Stimulated activated CD4-positive, alpha-beta T cell treated with anti-CD3 and anti-CD28 coated beads, Interleukin-12 subunit alpha, Interleukin-12 subunit beta, amount 100 ng/mL, for 4 hours (primary cell): ENCODE measurements at places on chromosomes 3 and 15.

DNA sequence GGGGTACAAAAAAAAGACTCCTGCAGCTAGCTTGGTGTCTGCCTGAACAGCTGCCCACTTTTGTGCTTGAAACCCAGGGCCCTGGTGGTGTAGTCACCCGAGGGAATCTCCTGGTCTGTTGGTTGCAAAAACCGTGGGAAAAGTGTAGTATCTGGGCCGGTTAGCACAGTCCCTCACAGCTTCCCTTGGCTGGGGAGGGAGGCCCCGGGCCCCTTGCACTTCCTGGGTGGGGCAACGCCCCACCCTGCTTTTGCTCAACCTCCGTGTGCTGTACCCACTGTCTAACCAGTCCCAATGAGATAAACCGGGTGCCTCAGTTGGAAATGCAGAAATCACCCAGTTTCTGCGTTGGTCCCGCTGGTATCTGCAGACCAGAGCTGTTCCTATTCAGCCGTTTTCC lies 211.7 kb upstream of the ZPLD1 start:
- DNase-seq: no peak

GRCh38 chr15:62644216-62644888 lies 398.2 kb upstream of the TPM1 start:
- no peak for DNase-seq

GRCh38 chr3:55904716-55905115 lies 417.6 kb upstream of the WNT5A start:
- DNase-seq: no peak

GRCh38 chr3:9087831-9088413 lies 124.7 kb upstream of the RAD18 start:
- DNase-seq: no peak

DNA sequence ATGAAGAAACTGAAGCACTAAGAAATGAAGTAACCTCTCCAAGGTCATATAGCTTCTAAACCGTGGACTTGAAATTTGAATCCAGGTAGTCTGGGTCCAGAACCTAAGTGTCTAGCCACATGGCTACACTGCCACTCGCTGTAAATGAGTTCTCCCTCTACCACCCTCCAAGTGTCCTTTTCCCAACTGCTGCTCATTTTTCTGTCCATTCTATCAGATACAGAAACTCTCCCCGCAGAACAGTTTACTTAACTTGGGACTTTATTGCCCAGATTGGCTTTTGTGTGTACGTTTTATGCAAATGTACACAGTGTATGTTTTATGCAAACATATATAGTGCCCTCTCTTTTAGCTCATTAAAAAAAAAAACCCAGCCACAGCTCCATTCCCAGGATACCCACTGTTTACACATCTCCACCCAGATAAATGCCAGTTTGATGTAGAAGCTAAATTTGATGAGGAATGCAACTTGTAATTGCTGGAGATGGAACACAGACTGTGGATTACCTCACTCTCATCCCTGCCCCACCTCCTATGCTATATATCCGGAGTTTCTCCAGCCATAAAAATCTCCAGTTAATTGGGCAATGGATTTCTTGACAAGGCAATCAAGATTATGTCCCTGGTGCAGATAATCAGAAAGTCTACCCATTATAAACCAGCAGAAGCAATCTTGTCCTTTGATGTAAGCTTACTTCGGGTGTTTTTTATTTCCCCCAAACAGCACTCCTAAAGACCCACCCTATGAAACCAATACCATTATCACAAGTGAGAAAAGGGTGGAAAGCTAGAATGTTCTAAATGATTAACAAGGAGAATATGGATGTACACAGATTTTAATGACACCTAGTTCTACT lies 42.0 kb downstream of the THBS1 start:
- DNase-seq: no peak

GRCh38 chr15:90790057-90790456 lies 72.9 kb downstream of the BLM start:
- DNase-seq: no peak

DNA sequence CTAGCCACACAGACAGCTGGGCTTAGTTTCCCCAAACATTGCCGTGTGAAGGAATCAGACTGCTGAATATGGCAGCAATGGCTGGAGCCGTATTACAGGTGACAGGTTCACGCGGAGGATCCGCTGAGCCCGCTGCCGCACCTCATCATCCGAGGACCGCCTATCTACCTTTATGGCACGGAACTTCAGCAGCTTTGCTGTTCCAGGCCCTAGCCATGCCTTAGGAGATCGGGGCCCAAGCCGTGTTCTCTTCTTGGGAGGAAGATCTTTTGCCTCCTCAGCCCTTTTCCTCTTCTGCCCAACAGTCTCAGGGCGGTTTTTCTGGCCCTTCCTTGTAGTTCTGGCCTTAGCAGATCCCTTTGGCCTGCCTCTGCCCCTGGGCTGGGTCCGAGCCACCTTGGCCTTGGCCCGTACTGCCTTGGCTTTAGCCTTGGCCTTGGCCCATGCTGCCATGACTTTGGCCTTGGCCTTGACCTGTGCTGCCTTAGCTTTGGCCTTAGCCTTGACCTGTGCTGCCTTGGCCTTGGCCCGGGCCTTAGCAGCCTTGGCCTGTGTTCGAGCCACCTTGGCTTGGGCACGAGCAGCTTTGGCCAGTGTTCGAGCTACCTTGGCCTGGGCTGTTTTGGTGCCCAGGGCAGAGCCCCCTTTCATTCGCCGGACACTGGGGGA lies 3.2 kb downstream of the CCDC71 start:
- no peak for DNase-seq

DNA sequence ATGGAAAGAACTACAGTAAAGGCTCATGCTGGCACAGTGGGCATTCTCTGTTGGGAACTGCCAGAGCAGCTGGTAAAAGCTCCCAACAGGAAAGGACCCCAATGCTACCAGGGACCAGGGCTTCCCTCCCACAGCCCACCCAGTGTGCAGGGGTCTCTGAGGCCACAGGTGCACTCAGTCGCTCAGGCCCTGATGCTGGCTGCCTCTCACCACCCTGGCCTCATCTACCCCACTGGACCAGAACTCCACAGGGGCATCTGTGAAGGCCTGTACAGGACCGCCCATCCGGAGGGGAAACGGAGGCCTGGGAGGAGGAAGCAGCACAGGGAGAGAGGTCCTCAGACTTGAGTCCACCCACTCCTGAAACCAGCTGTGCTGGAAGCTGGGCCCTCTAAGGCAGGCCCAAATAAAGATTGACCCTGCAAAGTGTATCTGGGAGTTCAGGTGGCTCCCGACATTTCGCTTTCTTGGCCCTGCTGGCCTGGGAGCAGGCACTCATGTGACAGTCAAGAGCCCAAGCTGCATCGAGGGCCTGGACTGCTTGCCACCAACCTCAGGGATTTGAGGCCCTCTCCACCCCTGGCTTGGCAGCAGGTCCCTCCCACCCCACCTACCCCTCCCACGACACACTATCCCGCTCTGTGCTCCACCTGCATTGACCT lies 12.7 kb downstream of the KLF15 start:
- no peak for DNase-seq

- no peak for DNase-seq
These were observed 282.1 kb upstream of the POU1F1 start for GRCh38 chr3:87558492-87558891.

DNA sequence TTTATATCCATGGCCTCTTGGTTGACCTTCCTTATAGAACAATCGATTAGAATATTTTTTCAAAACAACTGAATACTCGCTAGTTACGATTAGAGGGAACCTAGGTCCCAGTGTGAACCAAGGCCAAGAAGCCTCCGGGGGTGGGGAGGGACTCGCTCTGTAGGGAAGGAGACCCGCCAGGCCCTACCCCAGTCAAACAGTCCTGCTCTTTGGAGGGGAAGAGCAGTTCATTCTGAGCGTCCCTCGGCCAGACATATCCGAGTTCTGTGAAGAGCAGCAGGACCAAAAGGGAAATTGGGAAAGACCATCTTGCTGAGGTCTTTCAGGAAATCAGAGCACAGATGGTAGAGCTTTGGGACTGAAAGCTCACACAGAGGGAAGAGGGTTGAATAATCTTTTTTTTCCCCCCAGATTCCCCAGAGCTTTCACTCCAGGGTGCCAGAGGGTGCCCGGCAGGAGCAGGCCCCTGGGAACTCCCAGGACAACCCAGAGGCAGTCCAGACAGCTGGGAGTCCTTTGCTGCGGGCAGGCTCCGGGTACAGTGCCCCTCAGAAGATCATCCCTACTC lies 137.2 kb upstream of the HES1 start:
- DNase-seq: no peak

DNA sequence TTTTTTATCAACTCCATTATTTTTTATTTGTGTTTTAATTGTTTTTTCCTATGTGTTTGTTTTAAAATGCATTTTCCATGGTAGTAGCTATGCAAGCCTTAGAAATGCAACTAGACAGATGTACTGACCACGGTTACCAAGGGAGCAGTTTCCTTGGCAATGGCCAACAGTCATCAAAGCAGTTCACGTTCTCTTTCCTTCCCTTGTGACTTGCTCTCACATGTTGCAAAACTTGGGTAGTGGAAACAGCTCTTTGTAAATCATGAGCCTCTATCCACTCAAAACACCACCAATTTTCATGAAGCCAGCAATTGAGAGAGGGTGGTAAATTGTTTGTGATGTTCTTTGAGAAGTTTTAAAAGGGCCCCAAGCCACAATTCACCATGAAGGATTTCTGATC lies 499.4 kb upstream of the MDFIC2 start:
- no peak for DNase-seq

GRCh38 chr3:171347301-171348039 lies 112.7 kb downstream of the TNIK start:
- no peak for DNase-seq

- DNase-seq: no peak
These were observed 388.0 kb upstream of the CNTN4 start for GRCh38 chr3:1710663-1711062.

- no peak for DNase-seq
These were observed 58.1 kb upstream of the APEH start for GRCh38 chr3:49616061-49616460.

DNA sequence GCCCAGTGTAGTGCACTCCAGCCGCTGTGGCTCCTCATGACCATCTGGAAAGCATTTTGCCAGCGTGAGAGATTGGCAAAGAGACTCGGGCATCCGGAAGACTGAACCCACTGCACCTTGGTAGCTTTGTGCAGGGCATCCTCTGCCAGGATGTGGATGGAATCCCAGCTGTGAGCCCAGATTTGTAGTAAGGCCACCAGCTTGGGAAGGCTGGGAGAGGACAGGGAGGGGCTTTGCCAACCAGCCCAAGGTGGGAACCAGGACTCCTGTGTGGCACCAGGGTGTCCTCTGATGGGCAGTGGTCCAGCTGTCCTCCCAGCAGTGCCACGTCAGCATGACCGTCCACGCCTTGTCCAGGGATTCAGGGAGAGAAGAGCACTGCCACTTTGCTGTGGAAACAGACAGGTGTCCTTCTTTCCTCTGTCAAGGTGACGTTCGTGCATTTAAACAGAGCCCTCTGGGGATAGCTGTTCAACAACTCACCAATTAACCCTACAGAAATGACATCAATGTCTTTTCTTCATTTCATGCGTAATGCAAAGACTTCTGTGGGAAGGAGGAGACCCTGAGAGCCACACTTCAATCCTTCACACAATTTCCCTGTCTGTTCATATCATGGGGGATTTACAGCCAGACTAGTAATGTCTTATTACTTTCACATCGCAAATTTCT lies 19.1 kb downstream of the KLF15 start:
- DNase-seq: no peak

- no peak for DNase-seq
These were observed 7.8 kb upstream of the SUMF1 start for GRCh38 chr3:4474683-4475490.

DNA sequence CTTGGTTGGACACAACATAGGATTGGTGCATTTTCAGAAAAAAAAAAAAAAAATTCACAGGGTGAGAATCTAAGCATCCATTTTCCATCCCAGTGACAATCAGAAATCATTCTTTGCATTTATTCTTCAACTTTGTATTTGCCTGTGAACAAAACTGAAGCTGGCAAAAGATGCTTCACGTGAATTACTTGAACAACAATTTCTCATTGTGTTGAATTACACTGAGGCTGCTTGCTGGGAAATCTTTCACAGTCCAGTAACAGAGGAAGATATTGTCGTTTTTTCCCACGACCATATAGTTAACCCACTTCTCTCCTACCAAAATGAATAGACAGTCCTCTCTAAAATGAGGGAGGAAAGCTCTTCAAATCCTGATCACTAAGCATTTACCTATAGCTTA lies 4.3 kb upstream of the SLCO3A1 start:
- DNase-seq: no peak

GRCh38 chr15:98826658-98827057 lies 178.3 kb downstream of the IGF1R start:
- DNase-seq: no peak

GRCh38 chr15:100832149-100832942 lies 47.3 kb upstream of the ALDH1A3 start:
- no peak for DNase-seq

DNA sequence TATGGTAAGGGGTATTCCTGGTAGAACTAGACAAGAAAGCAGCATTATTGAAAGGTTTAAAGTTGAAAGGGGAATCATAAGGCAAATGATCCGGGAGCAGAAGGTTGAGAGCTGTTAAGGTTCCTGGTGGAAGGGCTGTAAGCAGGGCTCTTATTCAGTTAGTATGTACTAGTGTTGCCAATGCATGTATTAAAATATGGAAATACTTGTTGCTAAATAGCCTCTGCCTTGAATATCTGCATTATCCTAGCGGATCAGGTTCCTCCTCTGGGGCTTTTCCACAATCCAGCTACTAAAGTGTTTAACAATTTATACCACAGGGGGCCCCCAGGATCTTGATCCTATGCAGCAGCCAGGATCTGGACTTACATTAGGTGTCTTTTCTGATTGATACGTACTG lies 7.3 kb upstream of the COPB2 start:
- no peak for DNase-seq

- no peak for DNase-seq
These were observed 44.8 kb downstream of the DENND4A start for GRCh38 chr15:65747265-65747664.
